ENCODE measurements at places on chromosomes 3 and 15. TPM values are rescaled to one million over a fixed set of nuclear protein-coding genes. Genes with fewer than 3 reads are reported as not detected.

The RTP4 gene
- total RNA-seq: 2.6 TPM

The STARD5 gene
- 14.7 TPM for total RNA-seq

The RGMA gene
- total RNA-seq: not detected

The ECE2 gene
- not detected for total RNA-seq

The SLC9C1 gene
- total RNA-seq: not detected

The LINGO1 gene
- not detected for total RNA-seq

The CRABP1 gene
- not detected for total RNA-seq

The IL17RE gene
- total RNA-seq: 0.64 TPM

The CFAP161 gene
- total RNA-seq: 0.86 TPM

The LRRC31 gene
- not detected for total RNA-seq

The ITGB5 gene
- 231 TPM for total RNA-seq

The FEZF2 gene
- not detected for total RNA-seq

The TCF12 gene
- 99.5 TPM for total RNA-seq

The HGD gene
- total RNA-seq: 0.43 TPM

The CMTM7 gene
- 8.2 TPM for total RNA-seq

The ERICH6 gene
- 0.43 TPM for total RNA-seq

The FAN1 gene
- total RNA-seq: 12.9 TPM

The HRG gene
- not detected for total RNA-seq

The MYEF2 gene
- 6.9 TPM for total RNA-seq

The FAM3D gene
- not detected for total RNA-seq

All from fibroblast of villous mesenchyme (primary cell).